ENCODE measurements at places on chromosomes 4 and X.

GRCh38 chrX:109533005-109533404 is 3.6 kb upstream of the NXT2 start:
- DNase-seq, result no peak

DNA sequence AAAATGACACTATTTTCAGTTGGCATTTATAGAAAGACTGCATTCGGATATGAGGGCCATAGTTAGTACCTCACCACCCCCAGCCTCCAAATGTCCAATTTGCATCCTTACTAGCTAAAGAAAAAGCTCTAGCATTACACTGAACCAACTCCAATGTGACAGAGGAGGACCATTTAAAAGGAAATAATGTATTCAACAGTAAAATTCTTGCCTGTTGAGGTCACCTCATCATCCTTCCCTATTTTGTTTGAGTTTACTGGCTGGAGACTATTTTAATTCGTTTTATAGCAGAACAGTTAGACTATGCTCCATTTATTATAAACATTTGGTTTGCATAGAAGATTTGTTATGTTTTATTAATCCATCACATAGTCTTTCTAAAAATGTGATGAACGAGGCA is 88.2 kb upstream of the PPARGC1A start:
- DNase-seq, result no peak

- no peak for DNase-seq
These were observed 35.9 kb upstream of the GRPEL1 start for GRCh38 chr4:7103607-7104365.

DNA sequence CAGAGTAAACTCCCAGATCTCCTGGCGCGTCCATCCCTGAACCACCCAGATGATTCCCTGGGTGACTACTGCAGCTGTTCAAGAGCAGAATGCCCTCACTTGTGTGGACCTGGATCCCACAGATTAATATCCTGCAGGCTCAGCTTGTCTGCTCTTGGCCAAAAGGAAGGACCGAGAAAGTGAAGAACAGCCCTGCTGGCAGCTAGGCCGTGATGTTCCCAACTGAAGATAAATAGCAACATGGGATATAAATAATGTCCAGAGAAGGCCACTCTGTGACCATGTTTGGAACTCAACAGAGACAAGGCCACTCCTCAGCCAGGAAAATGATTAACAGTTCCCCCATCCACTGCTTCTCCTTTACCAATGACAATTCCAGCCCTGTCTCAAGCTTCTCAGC is 21.5 kb downstream of the SUPT20HL2 start:
- no peak for DNase-seq

DNA sequence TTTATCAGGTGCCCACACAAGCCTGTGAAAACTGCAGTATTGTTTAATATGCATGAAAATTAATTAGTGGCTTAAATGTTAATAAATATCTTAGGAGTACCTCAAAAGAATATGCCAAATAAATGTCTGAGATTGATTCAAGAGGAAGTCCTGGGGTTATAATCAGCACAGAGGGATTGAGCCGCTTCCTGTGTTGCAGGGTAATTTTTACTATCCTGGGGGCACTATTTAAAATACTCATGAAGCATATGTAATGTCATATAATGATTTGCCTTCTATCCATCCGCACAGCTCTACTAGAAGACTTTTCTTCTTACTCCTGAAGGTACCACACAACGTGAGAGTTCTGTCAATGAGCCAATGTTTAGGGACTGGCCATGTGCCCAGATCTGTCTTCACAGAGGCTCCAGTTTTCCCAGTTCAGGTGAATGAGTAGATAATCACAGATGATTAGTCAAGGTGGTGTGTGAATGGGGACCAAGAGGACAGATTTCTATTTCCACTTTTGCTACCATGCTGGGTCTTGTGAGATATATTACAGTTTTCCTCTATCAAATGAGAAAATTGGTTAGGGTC is 233.3 kb downstream of the USP46 start:
- no peak for DNase-seq

DNA sequence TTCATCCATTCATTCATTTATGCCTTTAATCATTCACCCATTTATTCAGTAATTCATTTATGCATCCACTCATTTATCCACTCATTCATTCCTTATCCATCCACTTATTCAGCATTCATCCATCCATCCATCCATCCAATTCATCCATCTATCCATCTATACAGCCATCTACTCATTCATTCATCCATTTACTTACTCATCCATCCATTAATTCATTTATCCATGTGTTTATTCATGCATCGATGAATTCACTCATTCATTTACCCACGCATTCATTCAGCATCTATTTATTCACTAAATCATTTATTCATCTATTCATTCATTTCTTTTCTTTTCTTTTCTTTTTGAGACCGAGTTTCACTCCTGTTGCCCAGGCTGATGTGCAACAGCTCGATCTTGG is 10.4 kb downstream of the P2RY8 start:
- DNase-seq, result no peak

DNA sequence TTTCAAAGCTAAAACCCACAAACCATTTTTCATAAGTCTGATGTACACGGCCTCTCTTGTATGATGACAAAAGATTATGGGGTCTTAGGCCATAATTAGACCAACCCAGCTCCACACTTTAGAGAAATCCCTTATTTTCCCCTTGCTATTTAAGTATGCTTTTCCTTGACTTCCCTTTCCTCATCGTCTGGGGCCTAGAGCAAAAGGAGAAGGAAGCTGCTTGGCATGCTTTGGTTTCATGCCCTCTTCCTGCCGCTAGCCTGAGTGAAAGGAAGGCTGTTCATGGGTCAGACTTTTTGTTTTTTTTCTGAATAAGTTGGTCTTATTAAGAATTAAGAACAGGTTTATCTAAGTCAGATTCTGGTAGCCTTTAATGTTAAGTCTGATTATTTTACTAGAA is 10.6 kb upstream of the RASGEF1B start:
- no peak for DNase-seq

DNA sequence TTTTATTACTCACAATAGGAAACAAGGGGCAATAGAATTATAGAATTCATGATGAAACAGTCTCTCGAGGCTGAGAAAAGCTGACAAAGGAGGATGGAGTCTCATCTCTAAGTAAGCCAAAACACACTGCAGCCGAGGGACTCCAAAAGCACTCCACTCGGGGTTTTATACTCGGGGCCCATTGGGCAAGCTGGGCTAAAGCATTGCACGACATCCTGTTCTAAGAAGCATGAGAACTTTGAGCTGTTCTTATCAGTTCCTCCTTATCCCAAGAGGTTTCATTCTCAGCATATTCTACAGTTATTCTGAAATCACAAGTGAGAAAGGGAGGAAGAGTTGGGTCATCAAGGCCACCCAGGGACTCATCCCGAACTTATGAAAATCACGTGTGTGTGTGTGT is 1475.5 kb downstream of the PCDH18 start:
- no peak for DNase-seq

DNA sequence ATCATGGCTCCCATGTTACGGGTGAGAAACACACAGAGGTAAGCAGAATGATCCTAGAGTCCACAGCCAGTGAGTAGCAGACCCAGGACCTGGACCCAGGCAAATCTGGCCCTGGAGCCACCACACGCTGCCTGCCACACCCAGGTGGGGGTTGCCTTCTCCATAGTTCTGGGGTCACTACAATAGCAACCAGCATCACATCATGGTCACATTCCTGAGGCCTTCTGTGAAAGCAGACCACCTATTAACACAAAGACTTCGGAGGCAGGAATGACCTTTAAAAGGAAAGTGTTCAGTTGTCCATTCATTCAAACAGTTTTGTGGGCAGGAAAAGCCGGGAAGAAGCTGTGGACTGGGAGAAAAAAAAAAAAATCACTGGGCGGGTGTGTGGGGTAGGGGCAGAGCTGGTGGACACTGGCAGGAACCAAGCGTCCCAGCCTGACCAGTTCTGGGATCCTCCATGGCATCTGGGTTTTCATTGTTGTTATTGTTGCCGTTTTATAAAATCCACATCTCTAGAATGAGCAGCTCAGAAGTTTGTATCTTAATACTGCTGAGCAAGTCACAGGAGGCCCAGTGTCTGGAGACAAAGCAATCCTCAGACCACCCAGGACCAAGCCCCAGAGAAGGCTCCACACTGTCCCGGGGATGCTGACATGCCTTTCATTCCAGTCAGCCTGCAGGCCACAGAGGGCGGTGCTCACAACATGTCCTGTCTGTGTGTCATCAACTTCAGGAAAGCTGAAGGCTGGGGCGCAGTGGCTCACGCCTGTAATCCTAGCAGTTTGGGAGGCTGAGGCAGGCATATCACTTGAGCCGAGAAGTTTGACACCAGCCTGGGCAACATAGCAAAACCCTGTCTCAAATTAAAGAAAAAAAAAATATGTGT is 67.0 kb downstream of the SEL1L3 start:
- DNase-seq, result no peak

DNA sequence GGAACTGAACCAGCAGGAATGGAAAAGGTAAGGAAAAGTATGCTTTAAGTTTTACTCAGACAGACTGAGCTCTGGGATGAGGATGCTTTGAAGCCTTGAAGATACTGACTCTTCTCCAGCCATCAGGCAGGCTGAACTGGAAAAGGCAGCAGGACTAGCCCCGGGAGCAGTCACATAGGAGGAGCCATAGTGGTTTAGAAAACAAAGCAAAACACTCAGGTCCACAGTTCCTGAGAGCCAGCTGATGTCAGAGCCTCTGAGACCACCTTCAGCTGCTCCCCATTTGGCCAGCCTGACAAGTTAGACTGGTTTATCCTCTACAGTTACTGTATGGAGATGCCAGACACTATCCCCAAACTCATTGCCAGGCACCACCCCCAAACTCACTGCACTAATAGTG is 167.9 kb upstream of the CPEB2 start:
- no peak for DNase-seq

DNA sequence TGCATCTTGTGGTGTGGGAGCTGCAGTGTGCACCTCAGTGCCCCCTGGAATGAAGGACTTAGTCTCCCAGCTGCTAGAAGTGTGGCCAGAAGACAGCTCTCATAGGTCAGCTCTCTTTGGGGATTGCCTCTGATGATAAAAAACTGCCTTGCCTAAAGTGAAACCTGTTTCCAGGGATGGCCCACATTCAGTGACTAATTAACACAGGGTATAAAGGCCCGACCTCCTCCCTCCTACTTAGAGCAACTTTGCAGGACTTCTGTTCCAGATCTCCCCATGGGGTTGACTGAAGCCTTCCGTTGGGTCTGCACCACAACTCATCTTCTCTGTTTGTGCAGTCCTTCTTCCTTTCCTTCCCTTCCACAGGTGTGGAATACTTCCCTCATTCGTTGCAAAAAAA is 53.2 kb downstream of the SPINK2 start:
- no peak for DNase-seq

GRCh38 chrX:47902161-47902560 is 65.5 kb downstream of the ZNF81 start:
- DNase-seq, result no peak

DNA sequence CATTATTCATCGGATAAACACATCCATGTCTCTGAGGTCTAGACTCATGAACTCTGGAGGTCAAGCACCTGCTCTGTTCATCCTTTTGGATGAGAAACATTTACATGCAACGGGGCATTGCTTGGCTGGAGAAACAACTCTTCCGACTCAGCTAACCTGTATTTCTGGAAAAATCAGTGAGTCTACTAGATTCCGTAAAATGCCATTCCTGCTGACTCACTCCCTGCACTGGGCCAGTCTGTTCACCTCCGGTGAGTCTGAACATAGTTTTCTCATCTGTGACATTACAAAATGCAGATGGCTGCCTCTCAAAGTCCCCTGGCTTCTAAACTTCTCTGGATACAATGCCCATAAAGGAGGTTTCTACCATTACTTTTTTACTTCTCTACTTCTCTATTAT is 185.7 kb upstream of the HS3ST1 start:
- no peak for DNase-seq

DNA sequence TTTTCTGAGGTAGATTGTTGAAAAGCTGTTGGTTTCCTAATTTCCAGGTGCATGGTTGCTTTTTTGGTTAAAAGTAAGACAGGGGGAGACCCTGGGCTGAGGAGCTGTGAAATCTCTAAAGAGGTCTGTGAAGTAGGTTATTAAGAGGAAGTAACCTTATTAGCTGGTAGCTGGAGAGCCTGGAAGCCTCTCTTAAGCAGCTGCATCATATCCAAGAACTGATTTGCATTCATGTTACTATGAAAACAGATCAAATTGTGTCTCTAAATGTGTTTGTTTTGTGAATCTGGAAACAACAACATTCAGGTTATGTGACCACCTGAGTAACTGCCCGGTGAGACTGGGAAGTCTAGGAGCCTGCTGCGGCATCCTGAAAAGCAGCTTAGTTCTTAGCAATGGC is 54.1 kb downstream of the ARHGAP10 start:
- DNase-seq, result no peak

DNA sequence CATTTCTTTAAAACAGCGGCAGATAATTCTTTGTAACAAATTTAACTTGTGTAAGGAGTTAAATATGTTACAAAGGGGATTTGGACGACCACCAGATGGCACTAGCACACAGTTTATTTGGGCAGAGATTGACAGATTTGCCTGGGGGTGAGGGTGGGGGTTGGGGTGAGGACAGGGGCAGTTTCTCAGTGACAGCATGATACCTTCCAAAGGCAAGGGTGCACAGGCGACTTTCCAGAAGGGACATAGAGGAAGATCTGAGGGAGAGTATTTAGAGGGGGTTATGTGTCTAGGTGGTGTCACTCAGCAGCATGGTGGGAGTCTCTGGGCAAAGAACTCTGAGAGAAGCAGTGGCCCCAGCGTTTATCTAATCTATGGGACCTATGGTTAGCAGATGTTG is 9.6 kb upstream of the TMA16 start:
- peak; percentile 31 for DNase-seq

- DNase-seq, result no peak
These were observed 1135.0 kb upstream of the TENM3 start for GRCh38 chr4:181108237-181108636.

GRCh38 chr4:73676861-73677323 is 56.7 kb upstream of the RASSF6 start:
- DNase-seq, result no peak

GRCh38 chr4:173301518-173302201 is 32.5 kb downstream of the HMGB2 start:
- DNase-seq, result no peak

- DNase-seq, result no peak
These were observed 31.6 kb downstream of the ETDC start for GRCh38 chrX:135340831-135341230.

- no peak for DNase-seq
These were observed 229.1 kb upstream of the FSTL5 start for GRCh38 chr4:162392946-162393345.

DNA sequence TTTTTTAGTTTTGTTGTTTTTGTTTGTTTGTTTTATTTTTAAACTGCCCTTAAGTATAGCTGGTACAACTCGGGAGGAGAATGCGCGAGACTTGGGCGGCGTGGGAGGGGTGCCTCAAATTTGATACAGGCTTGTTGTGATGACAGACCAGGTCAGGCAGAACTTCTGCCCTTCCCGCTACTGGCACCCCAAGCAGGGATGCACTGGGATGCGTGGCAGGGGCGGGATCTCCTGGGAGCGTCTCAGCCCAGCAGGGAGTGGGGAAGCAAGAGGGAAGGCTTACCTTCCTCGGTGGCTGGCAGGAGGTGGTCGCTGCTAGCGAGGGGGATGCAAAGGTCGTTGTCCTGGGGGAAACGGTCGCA is 851 bp downstream of the SFRP2 start:
- no peak for DNase-seq

Data from activated CD4-positive, CD25-positive, alpha-beta regulatory T cell treated with anti-CD3 and anti-CD28 coated beads, Interleukin-2, amount 50 U/mL, for 16 hours (primary cell).